ENCODE measurements at places on chromosomes 16 and 17.

DNA sequence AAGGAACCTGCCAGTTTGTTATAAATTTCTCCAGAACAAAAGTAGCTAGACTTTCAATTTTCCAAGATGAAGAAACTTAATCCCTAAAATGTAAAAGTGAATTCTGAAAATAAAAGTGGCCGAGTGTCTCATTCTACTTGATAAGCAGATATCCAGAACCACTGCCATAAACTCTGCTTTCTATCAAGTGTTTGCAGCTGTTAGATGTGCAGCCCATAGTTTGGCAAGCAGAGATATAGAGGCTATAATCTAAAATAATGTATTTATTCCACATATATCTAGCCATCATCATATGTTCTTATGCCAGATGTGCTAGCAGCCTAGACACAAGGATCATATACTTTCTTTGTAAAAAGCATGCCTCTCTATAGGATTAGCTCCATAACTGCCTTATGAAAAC lies 14.7 kb upstream of the FBXL20 start:
- DNase-seq: no peak

GRCh38 chr17:80426671-80427326 lies 11.8 kb downstream of the ENDOV start:
- DNase-seq: peak; percentile 37

GRCh38 chr17:6097005-6097279 lies 26.8 kb downstream of the WSCD1 start:
- no peak for DNase-seq

DNA sequence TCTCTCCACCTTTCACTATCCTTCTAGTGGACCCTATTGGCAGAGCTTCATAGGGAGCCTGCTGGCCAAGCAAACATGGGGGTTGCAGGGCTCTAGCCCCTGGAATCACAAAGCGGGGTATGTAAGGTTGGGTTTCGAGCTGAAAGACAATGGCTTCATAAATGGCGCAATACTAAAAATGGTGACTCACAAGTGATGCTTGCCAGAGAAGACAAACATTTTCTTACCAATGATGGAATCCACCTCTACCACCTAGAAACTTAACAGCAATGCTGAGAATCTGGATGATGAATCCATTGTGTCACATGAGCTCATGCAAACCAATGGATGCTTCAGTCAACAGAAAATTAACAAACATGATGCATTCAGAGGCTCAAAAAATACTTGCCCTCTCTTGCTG lies 375.3 kb upstream of the PSMD7 start:
- DNase-seq: no peak

DNA sequence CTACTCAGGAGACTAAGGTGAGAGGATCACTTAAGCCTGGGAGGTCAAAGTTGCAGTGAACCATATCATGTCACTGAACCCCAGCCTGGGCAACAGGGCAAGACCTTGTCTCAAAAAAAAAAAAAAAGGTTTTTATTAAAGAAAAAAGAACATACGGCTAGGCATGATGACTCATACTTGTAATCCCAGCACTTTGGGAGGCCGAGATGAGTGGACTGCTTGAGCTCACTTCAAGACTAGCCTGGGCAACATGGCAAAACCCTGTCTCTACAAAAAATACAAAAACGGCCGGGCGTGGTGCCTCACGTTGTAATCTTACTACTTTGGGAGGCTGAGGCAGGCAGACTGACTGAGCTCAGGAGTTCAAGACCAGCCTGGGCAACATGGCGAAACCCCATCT lies 38.4 kb downstream of the RANBP10 start:
- DNase-seq: peak; percentile 60

DNA sequence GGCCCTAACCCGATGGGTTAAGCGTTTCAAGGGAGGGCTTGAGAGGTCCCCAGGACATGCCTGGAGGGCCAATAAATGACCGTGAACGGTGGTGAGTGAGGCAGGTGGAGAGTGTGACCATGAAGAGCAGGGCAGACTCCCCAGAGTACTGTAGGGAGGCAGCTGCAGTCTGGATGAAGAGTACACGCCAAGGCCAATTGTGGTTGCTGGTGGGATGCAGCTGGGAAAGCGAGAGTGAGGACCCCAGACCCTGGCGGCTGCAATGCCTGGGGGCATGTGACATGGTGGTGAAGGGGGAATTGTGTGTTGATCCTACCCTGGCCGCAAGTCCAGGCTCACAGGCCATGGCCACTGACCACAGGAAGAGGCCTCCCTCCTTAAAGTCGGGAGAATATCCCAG lies 62.9 kb downstream of the TMEM235 start:
- no peak for DNase-seq

DNA sequence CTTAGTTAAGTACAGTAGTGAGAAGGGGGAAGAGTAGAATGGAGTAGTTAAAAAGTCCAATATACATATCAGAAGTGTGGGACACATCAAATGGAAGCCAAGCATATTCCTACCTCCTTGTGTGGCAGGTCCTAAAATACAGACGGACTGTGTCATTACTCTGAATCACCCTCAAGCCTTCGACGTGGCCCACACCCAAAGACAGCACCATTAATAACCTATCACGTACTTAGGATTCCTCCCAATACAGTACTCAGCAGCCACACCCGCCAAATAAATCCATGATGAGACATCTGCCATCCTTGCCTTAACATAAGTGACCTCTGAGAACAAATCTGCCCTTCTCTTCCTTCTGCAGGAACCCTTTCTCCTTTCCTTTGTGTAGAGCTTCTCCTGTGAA lies 38.9 kb downstream of the UBE2G1 start:
- DNase-seq: peak; percentile 85

DNA sequence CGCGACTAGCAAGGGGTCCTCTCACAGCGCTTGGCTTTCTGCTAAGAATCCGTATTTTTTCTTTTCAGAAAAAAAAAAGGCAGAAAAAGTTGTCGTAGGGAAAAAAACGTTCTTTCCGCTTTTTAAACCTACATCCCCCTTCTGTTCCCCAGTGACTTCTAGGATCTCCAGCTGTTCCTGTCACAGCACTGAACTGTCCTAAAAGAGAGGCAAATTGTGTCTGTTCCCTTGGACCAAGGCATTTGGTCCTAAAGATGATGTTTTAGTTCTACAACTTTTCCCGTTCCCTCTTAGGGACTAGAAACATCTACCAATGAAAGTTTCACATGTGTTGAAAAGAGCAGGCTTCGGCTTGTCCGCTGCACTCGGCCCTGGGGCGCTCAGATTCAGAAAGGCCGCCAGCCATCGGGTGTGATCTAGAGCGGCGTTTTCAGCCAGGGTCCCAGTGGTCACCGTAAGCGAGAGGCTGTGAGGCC lies 100.7 kb upstream of the CHMP6 start:
- DNase-seq: no peak

GRCh38 chr17:20123209-20123608 lies 114.0 kb downstream of the SPECC1 start:
- no peak for DNase-seq

DNA sequence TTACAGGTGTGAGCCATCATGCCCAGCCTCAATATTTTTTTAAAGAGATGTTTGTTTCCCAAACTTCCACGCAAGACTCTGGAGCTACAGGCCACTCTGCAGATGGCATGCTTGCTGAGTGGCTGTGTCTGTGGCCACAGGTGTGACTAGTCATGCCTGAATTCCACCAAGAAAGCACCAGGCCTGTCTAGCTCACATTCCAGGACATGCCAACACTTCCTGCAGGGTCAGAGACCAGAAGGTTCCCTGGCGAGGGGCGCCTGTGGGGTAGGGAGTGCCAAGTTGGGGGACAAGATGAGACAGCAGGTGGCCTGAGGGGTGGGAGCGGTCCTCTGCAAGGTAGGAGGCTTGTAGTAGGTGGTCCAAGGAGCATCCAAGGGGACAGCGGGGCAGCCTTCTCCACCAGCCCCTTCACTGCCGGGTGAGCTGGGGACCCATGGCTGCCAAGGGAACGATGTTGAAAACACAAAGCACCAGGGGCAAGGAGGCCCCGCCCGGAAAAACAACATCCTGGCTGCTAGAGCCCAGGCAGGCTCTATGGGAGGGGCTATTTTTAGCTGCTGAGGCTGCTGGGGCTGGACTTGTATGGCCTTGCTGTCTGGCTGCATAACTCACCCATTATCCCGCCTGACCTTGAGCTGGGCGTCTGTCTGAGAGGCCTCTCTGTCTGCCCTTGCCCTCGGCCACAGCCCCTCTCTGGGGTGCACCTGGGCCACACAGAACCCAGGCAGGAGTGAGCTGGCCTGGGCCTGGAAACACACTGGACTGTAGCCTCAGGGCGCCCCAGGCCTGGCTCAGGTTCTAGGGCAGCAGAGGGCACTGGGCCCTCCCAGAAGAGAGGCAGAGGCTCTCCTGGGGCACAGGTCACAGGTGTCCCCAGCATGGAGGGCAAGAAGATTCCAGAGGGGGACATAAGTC lies 5.7 kb downstream of the TRIM47 start:
- DNase-seq: peak; percentile 73

GRCh38 chr16:49615576-49615975 lies 240.3 kb downstream of the ZNF423 start:
- no peak for DNase-seq

DNA sequence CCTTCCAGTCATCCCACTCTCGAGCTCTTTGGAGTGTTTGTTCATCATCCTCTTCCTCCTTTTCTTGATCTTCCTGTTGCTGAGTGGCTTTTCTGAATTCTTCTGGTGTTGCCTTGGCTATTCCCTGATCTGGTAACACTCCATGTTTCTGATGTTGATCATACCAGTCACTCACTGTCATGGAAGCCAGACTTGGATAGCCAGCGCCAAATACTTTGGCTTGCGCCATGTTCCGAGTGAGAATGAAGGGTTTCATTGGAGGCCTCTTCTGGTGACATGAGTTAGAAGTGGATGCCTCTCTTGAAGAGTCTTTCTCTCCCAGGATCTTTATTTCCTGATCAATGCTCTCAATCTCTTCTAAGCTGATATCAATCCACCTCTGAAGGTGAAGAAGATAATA lies 31.2 kb downstream of the TEX14 start:
- DNase-seq: no peak

DNA sequence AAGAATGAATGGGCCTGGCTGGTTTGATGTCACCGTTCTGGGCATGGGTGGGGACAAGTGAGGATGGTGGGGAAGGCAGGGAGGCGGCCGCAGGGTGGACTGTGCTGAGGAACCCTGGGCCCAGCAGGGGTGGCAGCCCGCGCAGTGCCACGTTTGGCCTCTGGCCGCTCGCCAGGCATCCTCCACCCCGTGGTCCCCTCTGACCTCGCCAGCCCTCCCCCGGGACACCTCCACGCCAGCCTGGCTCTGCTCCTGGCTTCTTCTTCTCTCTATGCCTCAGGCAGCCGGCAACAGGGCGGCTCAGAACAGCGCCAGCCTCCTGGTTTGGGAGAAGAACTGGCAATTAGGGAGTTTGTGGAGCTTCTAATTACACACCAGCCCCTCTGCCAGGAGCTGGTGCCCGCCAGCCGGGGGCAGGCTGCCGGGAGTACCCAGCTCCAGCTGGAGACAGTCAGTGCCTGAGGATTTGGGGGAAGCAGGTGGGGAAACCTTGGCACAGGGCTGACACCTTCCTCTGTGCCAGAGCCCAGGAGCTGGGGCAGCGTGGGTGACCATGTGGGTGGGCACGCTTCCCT lies 6.5 kb upstream of the SERPINF1 start:
- no peak for DNase-seq

GRCh38 chr16:58010886-58011285 lies 9.7 kb downstream of the USB1 start:
- DNase-seq: no peak

- DNase-seq: peak; percentile 94
These were observed 12.1 kb downstream of the CYB561 start for GRCh38 chr17:63433746-63434591.

DNA sequence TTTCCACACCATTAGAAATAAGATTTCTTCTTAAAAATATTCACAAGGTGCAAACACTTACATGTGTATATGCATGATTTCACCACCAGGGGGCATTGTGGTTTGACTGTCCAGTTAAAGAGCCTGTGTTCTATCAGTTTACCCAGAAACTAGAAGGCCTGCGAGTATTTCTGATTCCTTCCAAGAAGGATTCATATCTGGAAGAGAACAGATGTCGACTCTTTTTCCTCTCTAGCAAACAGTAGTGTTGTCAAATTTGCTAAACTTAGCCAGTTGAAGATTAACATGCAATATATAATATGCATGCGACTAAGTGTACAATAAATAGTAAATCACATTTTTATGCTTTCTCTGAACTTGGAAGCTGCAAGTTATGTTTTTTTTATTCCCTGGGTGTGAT lies 404.1 kb downstream of the WWOX start:
- no peak for DNase-seq

DNA sequence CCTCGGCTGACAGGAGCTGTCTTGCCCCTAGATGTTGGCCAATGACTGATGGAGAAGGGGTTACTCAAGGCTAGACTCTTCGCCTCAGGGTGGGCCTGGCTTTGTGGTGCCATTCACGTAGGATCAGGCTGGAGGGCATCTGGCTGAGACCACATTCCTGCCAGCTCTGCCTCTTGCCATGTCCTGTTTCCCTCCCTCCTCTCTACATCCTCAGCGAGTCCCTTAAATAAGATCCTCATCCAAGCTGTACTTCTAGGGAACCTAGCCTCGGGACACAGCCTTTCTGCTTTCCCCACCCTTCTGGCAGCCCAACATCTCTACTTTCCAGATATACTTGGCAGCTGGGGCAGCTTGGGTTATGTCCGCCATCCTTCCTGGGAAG lies 27.9 kb upstream of the EFCAB13 start:
- no peak for DNase-seq

GRCh38 chr16:15599303-15600070 lies 43.5 kb downstream of the MARF1 start:
- peak; percentile 11 for DNase-seq

GRCh38 chr17:64270885-64271284 lies 7.8 kb upstream of the TEX2 start:
- no peak for DNase-seq

- no peak for DNase-seq
These were observed 217.9 kb upstream of the RPL38 start for GRCh38 chr17:73985466-73986015.

GRCh38 chr16:140175-140857 lies 1.8 kb upstream of the NPRL3 start:
- DNase-seq: no peak

Measured in HFFc6 (cell line).